Esophagus mucosa (tissue), 1 donor: ENCODE measurements at places on chromosomes 1 and 21. TPM values are rescaled to one million over a fixed set of nuclear protein-coding genes. Genes with fewer than 3 reads are reported as not detected.
A peak's percentile ranks its signal among the peaks of the same experiment; 100 is the strongest.

GRCh38 chr1:178642282-178642681 lies 82.8 kb upstream of the RALGPS2 start:
- no peak for ATAC-seq

GRCh38 chr1:208731981-208732821 lies 488.0 kb upstream of the PLXNA2 start:
- no peak for ATAC-seq

GRCh38 chr1:223010582-223011504 lies 132.2 kb downstream of the TLR5 start:
- ATAC-seq = no peak

- no peak for ATAC-seq
These were observed 251.9 kb downstream of the DPYD start for GRCh38 chr1:97668945-97669344.

DNA sequence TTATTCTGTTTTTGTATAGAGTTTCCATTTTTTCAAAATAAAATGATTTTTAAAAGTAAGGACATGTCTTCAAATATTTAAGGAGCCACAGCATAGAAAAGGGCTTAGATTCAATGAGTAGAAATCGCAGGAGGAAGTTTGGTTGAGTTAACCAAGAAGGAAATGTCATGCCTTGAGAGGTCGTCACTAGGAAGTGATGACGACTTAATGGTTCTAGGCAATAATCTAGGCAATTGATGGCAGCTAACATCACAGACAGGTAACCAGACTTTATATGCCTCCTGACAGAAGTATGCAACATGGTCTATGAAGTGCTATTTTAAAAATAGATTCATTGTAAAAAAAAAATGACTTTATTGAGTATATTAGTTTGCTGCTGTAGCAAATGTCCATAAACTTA lies 32.1 kb upstream of the TP53BP2 start:
- no peak for ATAC-seq

The CASQ2 gene
- total RNA-seq = 0.92 TPM

The TNFRSF4 gene
- 0.36 TPM for total RNA-seq

- no peak for ATAC-seq
These were observed 123.4 kb downstream of the RIPK4 start for GRCh38 chr21:41643246-41643966.

DNA sequence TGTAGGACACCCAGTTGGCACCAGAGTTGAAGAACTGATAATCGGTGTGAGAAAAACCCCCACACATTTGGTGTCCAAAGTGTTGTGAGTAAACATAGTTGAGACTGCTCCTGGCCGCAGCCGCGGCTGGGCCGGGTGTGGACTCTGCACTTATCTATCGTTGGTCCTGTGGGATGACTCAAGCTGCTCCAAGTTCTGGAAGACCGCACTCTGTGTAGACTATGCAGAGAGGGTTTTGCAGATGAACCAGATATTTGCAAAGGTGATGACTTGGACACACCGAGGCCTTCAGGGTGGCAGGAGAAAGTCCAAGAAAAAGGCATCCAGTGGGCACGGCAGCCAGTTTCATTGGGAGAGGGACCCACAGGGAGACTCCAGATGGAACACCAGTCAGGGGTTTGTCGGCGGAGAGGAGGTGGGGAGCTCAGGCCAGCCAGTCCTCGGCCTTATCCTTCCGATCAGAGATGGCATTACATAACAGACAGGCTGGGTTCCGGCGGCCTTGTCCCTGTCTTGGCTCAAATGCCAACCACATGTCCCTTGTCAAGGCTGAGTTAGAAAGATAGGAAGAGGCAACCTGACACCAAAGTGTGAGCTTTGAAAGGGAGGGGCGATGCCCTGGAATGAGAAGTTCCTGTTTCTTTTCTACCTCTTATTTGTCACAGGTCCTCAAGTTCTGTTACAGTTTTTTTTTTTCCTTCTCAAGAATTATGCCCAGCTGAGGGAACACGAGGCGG lies 21.1 kb downstream of the C2CD2 start:
- peak; percentile 21 for ATAC-seq

DNA sequence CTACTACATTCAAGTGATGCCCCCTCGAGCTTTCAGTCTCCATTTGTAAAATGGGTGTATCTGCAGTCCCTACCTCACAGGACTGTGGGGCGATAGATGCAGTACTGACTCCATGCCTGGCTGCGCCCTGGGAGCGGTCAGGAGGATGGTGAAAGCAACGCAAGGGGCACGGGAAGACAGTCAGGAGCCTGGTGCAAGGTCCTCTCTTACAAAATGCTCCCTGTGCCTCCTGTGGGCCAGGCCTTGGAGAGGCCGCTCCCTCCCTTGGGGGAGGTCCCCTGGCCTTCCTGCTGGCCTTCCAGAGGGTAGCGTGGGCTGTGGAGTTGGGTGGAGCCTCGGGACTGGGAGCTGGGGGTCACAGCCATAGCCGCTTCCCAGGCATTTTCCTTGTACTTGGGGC lies 21.6 kb downstream of the FAM151A start:
- ATAC-seq = no peak

The CGN gene
- total RNA-seq = 9.3 TPM

The SLC22A15 gene
- total RNA-seq = 6.6 TPM

DNA sequence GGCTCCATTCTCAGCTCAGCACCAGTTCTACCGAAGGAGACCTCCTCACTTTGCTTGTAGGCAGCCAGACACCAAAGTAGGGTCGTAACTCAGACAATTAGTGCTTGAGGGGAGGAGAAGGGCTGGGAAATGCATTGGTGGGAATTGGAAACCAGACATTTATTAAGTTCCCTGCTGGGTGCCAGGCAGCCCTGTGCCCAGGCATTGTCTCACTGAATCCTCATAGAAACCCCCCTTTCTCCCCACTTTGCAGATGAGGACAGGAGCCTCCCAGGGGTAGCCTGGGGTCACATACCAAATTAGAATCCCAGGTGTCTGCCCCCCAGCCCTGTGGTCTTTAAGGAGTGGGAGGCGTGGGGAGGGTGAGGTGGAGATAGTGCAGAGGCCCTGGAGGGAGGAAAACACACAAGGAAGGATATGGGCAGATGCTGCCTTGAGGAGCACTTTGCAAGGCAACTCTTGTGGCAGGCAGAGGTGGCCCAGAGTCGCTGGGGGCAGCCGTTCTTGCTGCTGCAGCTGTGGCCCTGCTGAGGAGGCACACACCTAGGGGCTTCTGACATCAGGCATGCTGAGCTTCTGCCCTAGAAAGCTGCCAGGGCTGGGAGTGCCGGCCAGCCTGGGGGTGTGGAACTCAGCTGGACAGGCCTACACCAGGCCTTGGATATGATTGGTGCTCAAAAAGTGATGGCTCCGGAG lies 29.4 kb downstream of the CDK18 start:
- ATAC-seq = no peak

DNA sequence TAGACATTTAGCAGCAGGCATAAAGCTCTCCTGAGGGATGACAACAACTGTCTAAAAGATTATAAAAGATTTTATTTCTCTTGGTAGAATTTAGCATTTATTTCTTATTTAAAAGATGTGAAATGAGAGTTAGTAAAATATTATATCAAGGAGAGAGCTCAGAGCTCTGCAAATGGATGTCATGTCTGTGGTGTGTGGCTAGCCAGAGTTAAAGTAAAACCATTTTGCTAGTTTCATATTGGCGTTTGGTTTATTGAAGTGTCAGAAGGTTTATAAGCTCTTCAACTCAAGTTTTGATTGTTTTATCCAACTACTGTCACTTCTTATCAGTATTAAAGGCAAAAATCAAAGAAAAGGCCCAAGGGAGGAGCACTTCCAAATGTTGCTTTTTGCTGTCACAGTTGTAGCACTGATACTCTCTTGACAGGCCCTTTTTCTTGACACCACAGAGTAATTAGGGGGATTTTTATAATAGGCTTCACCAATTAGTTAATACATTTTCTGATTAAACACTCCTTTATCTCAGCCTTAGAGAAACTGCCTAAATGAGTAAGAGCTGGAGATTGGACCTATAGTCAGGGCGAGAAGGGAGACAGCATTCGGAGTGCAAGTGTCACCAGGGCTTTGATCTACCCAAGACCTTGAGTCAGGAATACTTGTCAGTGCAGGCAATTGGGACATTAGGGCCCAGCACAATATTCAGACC lies 233.9 kb downstream of the PTBP2 start:
- no peak for ATAC-seq

DNA sequence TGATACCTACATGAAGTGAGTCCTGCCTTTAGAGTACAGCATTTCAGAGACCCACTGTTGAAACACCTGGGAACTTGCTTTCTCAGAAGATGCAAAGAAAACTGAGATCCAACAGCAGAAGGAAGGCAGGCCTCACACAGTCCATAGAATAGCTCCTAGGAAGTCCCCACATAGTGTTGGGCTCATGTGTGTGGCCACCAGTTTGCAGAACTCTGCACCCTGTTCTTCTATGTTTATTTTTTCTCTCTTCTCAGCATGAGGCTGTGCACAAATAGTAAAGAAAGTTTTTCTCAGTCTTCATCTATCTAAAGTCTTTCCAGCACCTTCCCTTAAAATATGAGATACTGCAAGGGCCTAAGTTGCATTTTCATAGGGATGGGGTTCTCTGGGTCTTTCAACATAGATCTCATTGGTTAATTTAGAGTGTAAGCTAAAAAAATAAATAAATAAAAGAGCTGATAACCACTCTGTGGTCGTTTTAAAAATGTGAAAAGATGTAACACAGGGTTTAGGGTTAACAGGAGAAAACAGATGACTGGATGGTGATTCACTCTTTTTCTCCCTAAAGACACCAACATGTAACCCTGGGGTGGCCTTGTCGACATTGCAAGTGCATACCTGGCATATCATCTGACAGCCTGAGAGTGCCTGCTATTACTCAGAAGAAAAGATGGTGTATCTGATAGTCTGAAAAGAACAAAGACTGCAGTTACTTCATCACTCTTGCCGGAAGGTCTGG lies 94.6 kb downstream of the ZC3H11B start:
- no peak for ATAC-seq

- no peak for ATAC-seq
These were observed 226.4 kb downstream of the NRIP1 start for GRCh38 chr21:14838400-14838799.

- no peak for ATAC-seq
These were observed 796.3 kb downstream of the BRINP3 start for GRCh38 chr1:189681252-189681919.

GRCh38 chr1:172630056-172630818 lies 28.7 kb upstream of the FASLG start:
- no peak for ATAC-seq

- ATAC-seq = peak; percentile 50
These were observed 26.3 kb upstream of the BCAR3 start for GRCh38 chr1:93707956-93708355.

The HPDL gene
- 1.6 TPM for total RNA-seq

GRCh38 chr1:204376465-204376864 lies 16.7 kb upstream of the PLEKHA6 start:
- no peak for ATAC-seq

The LCE1D gene
- not detected for total RNA-seq

GRCh38 chr1:209823143-209824041 lies 4.4 kb upstream of the UTP25 start:
- ATAC-seq = peak; percentile 70

The TXLNA gene
- 37.0 TPM for total RNA-seq

The CLDN14 gene
- not detected for total RNA-seq

- no peak for ATAC-seq
These were observed 231.2 kb upstream of the USP24 start for GRCh38 chr1:55446351-55446750.

The BTBD8 gene
- 1.8 TPM for total RNA-seq

- ATAC-seq = no peak
These were observed 78.2 kb downstream of the MACF1 start for GRCh38 chr1:39282537-39283216.

DNA sequence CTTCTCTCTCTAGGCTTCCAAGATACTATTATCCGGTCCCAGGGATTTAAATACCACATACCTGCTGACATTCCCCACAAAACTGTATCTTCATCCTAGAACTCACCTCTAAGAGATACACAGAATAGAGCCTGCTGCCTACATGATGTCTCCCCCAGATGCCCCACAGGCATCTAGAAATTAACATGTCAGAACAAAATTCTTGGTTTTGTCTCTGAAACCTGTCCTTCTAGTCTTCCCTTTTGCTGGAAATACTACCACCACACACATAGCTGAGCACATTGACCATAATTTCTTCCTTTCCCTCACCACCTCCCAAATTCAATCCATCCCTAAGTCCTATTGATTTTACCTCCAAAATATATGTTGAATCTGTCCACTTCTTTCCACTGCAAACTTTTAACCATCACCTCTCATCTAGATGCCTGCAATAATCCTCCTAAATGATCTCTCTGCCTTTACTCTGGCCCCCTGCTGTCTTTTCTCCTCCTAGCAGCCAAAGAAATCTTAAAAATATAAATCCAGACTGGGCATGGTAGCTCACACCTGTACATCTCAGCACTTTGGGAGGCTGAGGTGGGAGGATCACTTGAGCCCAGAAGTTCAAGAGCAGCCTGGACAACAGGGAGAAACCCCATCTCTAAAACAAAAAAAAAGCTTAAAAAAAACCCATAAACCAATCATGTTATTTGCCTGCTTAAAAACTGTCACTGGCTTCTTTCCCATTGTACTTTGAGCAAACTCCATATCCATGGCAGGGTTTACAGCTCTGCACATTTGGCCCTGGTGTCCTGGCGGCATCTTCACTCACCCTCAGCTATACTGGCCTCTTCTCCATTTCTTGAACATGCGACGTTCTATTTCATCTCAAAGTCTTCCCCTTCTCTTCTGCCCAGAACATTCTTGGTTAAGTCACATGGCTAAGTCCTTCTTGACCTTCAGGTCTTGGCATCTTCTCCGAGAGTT lies 6.2 kb upstream of the FAM76A start:
- ATAC-seq = no peak

The GJA9 gene
- total RNA-seq = 0.44 TPM

The PGLYRP4 gene
- total RNA-seq = 14.5 TPM

The CLEC20A gene
- not detected for total RNA-seq

DNA sequence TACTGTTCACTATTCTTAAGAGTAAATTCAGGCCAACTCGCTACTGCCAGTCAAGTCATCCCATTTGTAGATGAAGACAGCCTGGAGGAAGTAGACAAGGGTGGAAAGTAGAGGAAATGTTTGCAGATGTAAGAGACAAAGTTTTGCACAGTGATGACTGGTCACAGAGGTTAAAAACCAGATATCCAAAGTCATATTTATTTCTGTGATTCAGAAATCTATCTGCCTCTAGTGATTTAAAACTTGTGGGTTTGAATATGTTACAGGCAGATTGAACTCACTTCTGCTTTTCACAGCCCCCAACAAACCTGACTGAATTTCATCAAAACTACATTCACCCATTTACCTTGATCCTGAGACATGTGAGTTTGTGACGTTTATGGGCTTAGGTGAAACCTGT lies 484.7 kb upstream of the C1orf87 start:
- ATAC-seq = no peak

The PLA2G2C gene
- 0.48 TPM for total RNA-seq

The FGR gene
- total RNA-seq = 1.3 TPM

The MATN1 gene
- not detected for total RNA-seq

DNA sequence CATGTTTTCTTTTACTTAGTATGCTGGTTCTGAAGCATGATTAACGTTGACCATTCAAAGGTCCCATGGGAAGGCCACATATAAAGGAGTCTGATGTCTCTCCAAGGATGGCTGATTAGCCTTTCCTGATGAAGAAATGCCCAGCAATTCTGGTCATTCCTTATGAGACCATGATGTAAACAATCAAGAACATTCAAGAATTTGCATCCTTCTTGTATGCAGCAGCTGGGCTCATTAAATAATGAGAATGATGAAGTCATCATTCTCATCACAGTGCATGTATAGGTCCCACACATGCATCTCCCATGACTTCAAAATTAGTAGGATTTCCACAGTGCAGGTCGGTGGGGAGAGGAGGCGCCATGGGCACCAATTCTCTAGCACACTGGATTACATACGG lies 85.4 kb downstream of the APP start:
- ATAC-seq = no peak
